ENCODE measurements at places on chromosomes 1 and 21.

DNA sequence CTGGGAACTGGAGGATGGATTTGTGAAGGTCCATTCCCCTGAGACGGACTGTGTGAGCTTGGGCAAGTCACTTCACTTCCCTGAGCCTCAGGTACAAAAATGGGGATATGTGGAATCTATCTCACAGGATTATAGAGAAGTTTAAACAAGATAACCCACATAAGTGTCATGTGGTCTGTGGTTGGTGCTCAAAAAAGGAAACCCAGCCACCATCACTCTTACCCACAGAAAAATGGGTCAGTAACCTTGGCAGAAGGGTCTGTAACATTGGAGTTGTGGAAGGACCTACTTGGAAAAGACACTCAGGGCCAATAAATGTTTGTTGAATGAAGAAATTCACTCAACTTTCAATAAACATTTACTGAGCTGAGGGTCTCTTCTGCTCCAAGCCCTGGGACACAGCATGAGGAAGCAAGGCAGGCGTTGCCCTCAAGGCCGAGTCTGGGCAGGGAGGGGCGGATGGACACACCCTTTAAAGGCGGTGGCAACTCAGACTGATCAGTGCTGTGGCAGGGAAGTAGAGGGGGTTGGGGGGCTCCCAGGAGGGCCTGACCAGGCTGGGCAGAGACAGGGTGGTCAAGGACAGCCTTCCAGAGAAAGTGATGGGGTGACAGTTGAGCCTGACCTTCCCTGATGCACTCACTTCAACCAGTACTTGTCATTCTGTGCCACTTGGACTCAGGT, 66.7 kb upstream of the ACOT11 start:
- peak; percentile 49 for DNase-seq

DNA sequence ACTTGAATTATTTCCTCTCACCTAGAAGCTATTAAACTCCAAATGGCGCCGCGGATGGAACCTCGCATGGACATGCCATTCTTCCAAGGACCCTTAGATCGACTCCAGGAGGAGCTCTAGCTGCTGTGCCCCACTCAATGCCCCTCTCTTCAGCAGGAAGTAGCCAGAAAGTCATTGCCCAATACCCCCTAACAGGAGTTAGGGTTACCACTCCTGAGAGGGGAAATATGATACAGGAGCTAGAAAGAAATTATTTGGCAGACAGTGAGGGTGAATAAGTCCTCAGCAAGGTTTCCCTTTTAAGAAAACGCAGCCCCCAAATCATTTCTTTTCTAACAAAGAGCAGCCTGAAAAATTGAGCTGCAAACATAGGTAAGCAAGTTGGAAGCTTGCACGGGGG, 28.6 kb downstream of the TFB2M start:
- no peak for DNase-seq

DNA sequence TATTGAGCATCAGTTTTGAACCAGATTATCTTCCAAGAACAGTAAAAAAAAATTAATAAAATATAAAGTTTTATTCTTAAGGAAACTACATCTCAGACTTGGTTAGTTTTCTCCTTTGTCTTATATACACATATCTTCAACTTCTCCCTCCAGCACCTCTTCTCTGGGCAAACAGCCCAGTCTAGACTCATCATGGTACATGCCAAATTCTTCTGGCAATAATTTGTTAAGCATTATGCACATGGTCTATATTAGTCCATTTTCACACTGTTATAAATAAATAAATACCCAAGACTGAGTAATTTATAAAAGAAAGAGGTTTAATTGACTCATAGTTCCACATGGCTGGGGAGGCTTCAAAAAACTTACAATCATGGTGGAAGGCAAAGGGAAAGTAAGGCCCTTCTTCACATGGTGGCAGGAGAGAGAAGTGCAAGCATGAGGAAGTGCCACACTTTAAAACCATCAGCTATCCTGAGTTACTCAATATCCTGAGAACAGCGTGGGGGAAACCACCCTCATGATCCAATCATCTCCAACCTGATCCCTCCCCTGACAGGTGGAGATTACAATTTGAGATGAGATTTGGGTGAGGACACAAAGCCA, 108.7 kb upstream of the RNPC3 start:
- no peak for DNase-seq

GRCh38 chr1:110065841-110066240, 4.6 kb downstream of the ALX3 start:
- DNase-seq: no peak

GRCh38 chr1:205719762-205720161, 30.2 kb downstream of the NUCKS1 start:
- no peak for DNase-seq

GRCh38 chr1:234108921-234109320, 204.4 kb downstream of the SLC35F3 start:
- DNase-seq: no peak

DNA sequence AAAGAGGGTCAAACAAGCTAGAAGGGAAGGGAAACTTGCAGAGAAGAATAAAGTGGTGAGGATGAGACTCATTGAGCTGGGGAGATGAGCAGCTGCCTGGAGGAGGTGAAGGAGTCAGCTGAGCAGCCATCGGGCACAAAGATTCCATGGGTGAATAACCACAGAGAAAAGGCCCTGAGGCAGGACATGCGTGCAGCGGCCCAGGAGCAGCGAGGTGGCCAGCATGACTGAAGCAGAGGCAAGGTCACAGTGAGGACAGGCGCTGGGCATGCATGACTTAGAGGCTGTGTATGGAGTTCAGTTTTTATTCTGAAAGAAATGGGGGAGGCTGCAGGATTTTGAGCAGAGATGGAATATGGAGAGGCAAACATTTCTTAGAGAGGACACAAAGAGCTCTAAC, 24.9 kb downstream of the OLFML2B start:
- no peak for DNase-seq

DNA sequence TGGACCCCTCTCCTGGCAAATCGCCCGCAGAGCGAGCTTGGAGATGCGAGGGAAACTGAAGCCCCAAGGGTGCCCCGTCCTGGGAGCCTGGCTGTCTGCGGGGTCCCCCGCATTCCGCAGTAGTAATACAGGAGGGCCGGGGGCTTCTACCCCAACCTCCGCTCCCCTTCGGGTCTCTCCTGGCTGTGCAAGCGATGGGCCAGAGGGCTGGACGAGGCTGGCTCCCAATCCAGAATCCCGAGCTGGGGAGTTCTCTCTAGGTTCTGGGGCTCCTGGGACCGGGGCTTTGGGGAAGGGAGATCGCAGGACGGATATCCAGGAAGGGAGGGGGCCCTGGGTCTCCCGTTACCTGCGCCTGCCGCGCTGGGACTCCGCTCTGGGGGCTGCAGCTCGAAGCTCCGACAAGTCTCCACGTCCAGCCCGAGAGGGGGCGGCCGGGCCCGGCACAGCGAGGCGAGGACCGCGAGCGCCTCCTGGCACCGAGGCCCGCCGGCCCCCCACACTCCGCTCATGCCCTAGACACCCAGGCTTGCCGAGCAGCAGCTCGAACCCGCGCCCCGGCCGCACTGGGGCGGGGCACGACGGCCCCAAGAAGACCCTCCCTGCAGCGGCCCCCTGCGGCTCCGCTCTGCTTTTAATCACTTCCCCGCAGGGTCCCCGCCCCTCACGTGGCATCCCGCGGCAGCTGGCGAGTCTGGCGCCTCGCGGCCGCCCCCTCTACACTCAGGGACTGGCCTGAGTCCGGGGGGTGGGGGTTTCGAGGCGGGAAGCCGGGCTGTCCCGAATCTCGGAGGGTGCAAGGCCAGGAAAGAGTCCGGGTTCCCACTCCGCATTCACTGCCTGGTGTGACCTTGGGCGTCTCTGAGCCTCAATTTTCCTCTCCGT, at the start of gene SYT6:
Gene SYT6 (minus strand): TSS at position 609 of the 885 bp plus-strand sequence. CDS start 97 bp downstream, at position 512.
- no peak for DNase-seq

DNA sequence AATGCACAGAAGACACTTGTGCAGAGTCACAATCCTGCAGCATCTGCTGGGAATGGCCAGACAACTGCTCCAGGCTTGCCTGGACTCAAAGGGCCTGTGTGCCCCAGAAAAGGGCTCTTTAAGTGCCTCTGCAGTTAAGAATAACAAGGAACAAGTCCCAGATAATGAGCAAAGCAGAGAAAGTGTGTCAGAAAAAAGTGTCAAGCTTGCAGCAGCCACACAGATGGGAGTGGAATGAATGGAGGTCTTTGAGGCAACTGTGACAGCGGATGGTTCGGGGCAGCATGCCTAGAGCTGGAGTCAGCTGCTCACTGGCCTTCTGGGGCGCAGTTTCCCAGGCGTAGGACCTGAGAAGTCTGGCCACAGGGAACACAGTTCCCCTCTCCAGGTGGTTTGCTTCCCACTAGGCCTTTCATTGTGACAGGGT, 5.1 kb downstream of the PARP1 start:
- no peak for DNase-seq

GRCh38 chr1:211488641-211489040, 3.3 kb downstream of the RD3 start:
- DNase-seq: no peak

GRCh38 chr1:22612671-22613571, 23.5 kb upstream of the C1QA start:
- no peak for DNase-seq

GRCh38 chr1:155019377-155020245, 14.0 kb downstream of the DCST2 start:
- no peak for DNase-seq

GRCh38 chr1:31183927-31184554, 55.6 kb downstream of the NKAIN1 start:
- peak; percentile 41 for DNase-seq

GRCh38 chr1:30008372-30008997, 714.9 kb downstream of the MATN1 start:
- no peak for DNase-seq

DNA sequence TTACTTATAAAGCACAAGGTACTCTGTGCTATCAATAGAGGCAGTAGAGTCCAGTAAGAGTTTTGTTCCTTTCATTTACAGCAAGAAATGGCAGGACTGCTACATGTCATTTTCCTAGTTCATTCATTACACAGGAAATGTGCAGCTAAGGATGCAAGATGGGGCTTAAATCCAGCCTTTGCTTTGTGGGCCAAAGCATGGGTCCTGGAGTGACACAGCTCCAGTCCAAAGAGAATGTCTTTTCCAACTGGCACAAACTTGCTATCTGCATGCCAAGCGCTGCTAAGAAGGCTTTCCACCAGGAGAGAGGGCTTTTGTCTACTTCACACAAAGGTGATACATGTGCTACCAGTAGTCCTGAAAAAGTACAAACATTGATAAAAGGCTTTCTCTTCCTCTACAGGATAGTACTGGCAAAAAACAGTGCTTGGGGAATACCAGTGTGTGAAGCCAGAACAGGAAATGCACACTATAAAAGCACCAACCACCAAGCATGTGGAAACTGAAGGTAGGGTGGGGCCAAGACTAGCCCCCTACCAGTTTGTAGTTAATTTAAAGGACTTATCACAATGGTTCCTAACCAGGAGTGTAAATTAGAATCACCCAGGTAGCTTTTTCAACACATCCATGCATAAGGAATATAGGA, 68.7 kb downstream of the ARID4B start:
- DNase-seq: peak; percentile 32

- no peak for DNase-seq
Measured at GRCh38 chr1:171802207-171802606, 20.7 kb downstream of the METTL13 start.

Data from CD4-positive, alpha-beta T cell treated with Interleukin-21 for 1 hour (primary cell).